Stimulated activated CD8-positive, alpha-beta memory T cell treated with anti-CD3 and anti-CD28 coated beads, Interleukin-4, amount 100 ng/mL, for 1 hour (primary cell): ENCODE measurements at places on chromosomes 3 and 15.

DNA sequence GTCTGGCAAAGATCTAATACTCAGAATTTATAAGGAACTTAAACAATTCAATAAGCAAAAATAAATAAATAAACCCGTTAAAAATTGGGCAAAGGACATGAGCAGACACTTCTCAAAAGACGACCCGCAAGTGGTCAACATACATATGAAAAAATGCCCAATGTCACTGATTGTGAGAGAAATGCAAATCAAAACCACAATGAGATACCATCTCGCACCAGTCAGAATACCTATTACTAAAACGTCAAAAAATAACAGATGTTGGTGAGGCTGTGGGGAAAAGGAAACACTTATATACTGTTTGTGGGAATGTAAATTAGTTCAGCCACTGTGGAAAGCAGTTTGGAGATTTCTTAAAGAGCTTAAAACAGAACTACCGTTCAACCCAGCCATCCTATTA, 188.0 kb upstream of the MRPL3 start:
- DNase-seq, result no peak

- no peak for DNase-seq
Measured at GRCh38 chr3:124053871-124054270, 61.9 kb upstream of the ROPN1 start.

GRCh38 chr3:9870978-9871377, 9.1 kb downstream of the CIDEC start:
- no peak for DNase-seq

GRCh38 chr3:46860017-46860809, 3.0 kb downstream of the MYL3 start:
- no peak for DNase-seq

DNA sequence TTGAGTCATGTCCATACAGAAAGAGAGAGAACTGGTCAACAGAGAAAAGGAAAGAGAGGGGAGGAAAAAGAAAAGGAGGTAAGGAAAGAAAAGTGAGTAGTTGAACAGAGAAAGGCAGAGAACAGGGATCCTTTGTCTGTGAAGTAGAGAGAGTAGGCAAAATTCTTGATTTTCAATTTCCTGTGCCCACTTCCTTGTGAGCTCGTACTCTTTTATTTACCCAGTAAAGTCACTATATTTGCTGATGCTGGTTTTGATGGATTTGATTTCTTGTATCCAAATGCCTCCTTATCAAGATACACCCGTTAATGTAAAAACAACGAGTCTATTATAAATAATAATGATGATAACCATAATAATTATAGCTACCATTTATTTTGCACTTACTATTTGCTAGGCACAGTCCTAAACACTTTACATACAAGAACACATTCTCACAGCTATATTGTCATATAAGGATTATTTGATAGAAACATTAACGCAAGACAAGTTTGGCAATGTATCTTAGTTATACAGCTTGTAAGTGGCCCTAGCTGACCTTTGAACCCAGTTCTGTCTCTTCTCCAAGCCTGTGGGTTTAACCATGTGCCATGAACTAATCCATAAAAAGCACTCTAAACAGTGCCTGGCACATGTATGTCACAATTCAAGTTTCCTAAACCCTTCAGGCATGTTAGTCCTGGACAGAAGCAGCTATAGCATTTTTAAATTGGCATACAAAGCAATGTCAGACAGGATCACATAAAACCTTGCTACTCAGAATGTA, 6.7 kb upstream of the P2RY1 start:
- no peak for DNase-seq

- DNase-seq, result peak; percentile 49
Measured at GRCh38 chr3:39267631-39268548, 11.9 kb downstream of the CX3CR1 start.

- DNase-seq, result no peak
Measured at GRCh38 chr15:57215326-57215725, 161.0 kb upstream of the CGNL1 start.

DNA sequence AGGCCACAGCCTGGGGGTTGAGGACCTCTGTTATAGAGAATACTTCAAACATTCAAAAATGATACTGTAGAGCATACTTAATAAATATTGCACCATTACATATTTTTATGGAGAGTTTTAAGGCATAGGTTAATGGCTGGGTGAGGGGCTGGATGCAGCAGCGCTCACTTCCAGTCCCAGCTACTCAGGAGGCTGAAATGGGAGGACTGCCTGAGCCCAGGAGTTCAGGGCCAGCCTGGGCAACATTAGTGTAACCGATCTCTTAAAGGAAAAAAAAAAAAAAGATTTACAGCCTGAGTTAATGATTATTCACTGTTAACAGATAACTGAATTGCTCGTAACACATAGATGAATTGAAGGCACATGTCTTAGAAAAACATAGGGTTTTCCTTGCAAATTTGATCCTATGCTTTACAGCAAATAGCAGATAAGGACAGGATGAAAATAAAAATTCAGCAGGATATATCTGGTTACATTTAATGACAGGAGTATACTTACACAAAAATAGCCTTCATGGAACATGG, 282.9 kb downstream of the TBC1D5 start:
- no peak for DNase-seq
